NCI-H2081 (cell line): ENCODE measurements at places on chromosomes 13 and 19.

GRCh38 chr13:25901460-25902376 is 150.1 kb downstream of the SHISA2 start:
- peak; percentile 26 for DNase-seq

GRCh38 chr13:75764926-75765310 is 128.8 kb downstream of the LMO7 start:
- DNase-seq, result no peak

- no peak for DNase-seq
These were observed 178.3 kb upstream of the RFC3 start for GRCh38 chr13:33639626-33640080.

DNA sequence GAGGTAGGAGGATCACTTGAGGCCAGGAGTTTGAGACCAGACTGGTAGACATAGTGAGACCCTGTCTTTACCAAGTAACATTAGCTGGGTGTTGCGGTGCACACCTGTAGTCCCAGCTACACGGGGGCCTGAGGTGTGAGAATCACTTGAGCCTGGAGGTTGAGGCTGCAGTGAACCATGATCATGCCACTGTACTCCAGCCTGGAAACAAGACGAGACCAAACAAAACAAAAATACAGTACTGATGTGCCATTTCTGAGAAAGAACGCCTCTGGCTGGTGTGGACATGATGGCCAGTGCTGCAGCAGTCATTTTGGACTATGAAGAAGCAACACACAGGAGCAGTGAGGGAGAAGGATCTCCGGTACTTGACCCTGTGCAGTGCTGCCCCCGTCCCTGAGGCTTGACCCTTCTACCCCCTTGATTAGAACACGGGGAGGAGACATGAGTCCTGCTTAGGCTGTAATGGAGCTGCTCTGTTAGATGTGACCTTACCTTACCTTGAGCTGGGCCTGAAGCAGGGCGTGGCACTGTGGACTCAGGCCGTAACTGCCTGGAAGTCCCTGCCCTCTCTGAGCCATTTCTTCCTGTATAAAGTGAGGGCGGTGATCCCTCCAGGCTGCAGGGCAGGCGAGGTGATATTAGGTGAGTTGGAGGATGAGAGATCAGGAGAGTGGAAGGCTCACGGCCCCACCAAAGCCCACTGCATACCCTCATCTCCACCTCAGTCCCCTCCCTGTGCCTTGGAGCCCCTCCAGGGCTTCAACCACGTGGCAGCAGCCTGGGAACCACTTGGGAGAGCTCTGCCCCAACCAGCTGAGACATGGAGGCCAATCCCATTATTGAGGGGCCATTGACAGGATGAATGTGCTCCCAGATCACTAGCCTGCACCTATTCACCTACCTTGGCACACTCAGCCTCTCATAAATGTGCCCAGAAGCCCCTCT is 5.9 kb downstream of the RPL18A start:
- DNase-seq, result no peak

DNA sequence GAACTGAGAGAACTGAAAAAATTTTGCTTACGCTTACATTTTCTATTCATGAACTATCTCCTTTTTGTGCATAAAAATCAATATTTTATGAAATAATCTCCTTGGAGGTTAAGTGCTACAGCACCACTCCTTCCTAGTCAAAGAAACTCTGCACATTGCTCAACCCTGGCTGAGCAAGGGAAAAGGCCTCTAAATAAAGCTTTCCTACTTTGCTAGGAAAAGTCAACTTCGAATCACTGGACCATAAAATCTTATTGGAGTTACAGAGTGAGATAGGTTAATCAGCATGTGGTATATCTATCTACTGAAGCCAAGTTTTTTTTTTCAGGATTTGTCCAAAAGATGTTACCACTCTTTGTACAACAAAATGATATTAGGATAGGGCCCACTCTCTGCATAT is 57.5 kb upstream of the HMGB1 start:
- DNase-seq, result no peak

- DNase-seq, result no peak
These were observed 14.1 kb downstream of the PLPP2 start for GRCh38 chr19:277131-277530.

- peak; percentile 56 for DNase-seq
These were observed 5.0 kb downstream of the SYCE2 start for GRCh38 chr19:12913851-12914690.

GRCh38 chr19:6767081-6767356 is 216 bp downstream of the SH2D3A start:
- no peak for DNase-seq

- DNase-seq, result no peak
These were observed 10.3 kb downstream of the AKT2 start for GRCh38 chr19:40274585-40275544.

- no peak for DNase-seq
These were observed 160.6 kb upstream of the SPRY2 start for GRCh38 chr13:80501556-80501955.

DNA sequence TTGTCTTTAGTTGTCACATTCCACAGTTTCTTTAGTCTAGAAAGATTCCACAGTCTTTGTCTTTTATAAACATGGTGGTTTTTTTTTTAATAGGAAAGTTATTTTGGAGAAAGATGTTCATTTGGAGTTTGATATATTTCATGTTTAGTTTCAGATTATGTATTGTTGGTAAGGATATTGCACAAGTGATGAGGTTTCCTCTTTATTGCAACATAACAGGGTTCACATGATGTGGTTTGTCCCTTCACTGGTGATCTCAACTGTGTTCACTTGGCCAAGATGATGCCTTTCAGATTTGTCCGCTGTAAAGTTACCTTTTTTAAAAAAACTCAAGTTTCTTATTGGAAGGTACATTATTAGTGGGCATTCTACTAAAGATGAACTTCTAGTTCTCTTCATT is 3.2 kb downstream of the ZNF230 start:
- no peak for DNase-seq

DNA sequence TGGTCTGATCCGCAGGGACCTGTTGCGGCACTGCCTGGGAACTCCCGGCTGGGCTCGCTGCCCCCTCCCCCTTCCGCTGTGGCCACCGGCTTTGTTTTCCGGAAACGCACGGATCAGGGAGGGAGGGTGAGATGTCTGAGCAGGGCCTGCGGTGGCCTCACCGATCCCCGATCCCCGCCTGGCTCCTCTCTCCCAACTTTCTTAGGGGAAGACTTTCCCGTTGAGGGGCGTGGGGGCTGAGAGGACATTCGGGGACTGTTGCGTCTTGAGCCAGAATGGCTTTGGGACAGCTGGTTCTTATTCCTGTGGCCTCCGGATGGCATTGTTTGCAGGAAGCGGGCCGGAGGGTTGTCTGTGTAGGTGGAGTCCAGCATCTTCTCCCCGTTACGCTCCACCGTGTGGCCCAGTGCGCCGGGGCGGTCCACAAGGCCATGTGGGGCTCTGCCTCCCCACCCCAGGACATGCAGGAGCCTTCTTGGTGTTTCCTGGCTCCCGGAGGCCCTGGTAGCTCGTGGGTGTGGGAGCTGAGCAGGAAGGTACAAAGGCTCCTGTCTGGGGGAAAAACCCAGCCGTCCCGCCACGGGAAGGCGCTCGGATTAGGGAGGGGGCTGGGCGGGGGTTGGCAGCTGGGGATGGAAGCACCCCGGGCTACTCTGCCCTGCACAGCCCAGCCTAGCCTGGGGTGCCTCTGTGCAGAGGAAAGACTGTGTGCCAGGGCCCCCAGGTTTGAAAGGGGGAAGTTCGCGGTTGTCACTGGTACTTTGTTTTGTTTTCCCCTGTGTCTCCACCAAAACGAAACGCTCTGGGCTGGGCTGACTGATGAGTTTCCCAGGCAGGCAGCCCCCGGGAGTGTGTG is 1.3 kb downstream of the CSNK1G2 start:
- DNase-seq, result peak; percentile 66

- DNase-seq, result no peak
These were observed 6.8 kb upstream of the KDM4B start for GRCh38 chr19:4962085-4962619.

GRCh38 chr13:100495455-100495854 is 93.1 kb downstream of the GGACT start:
- DNase-seq, result peak; percentile 91
